ENCODE measurements at places on chromosomes 5 and 9. TPM values are rescaled to one million over a fixed set of nuclear protein-coding genes. Genes with fewer than 3 reads are reported as not detected.

DNA sequence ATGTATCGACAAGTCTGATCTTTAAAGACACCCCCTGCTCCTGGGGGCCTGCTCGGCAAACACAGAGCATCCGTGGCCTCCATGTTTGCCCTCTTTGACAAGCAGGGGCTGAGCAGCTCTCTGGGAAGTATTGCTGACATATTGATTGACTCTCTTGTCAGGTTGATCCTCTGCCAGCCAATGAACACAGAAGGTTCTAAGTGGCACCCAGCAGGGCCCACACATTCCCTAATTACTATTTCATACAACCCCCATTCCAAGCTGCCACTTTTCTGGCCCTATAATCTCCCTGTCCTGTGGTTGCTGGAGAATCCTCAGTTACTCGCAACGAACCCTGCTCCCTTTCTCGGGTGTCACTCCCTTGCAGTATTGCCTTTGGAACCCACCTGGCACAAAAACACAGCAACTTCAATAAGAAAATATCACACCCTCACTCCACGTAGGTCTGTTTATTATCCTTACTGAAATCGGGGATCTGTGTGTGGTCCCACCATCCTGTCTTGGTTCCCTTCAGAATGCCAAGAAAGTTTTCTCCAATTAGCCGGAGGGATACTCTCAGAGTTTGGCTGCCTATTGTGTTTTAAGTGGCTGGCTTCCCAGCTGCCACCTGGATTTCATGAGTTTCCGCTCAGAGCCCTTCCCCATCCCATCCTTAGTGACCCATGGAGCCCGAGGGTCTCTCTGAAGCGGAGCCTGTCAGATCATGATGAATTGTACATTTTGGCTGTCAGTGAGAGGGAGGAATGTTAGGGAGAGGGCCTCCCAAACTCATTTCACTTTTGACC, 249.0 kb upstream of the WWC1 start:
- DNase-seq = no peak

DNA sequence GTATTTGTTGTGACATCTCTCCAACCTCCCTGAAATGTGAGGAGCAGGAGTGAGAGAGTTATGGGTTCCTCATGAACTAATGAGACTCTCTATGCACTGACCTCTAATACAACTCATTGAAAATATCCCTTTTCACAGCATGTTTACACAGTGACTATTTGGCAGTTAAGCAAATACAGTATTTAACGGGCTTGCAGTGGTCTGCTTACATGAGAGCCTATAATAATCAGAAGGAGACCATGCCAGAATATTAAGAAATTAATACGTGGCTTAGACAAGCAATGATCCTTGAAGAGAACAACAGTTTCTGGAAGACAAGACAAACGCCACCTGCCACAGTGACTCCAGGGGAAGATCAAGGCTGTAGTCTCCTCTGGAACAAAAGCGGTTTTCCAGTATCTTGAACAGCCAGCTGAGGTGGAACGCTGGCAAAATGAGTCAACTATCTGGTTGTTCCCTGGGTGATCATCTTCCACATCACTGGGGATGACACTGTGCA, 424.5 kb downstream of the DMAC1 start:
- no peak for DNase-seq

- no peak for DNase-seq
Measured at GRCh38 chr9:17795744-17796143, 216.9 kb downstream of the SH3GL2 start.

- no peak for DNase-seq
Measured at GRCh38 chr5:137292461-137293027, 206.6 kb downstream of the SPOCK1 start.

GRCh38 chr5:68077349-68077894, 138.1 kb upstream of the PIK3R1 start:
- DNase-seq = no peak

DNA sequence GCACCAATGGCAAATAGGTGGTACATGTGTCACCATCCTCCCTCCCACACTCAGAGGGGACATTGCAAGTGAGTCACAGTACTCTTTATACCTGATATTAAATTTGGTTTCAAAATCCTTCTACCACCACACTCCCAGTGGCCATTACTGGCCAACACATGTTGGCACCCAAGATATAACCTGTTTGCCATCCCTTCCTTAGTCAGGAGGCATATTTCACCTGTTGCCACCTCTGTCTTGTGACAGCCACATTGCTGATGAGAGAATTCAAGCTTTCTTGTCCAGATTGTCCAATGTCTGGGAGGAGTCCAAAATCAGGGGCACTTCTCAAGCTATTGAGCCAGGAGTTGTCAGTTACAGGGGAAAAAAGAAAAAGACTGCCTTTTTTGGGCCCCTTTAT, 80.2 kb upstream of the WWC1 start:
- DNase-seq = no peak

- DNase-seq = no peak
Measured at GRCh38 chr5:142939884-142940283, 169.7 kb downstream of the ARHGAP26 start.

DNA sequence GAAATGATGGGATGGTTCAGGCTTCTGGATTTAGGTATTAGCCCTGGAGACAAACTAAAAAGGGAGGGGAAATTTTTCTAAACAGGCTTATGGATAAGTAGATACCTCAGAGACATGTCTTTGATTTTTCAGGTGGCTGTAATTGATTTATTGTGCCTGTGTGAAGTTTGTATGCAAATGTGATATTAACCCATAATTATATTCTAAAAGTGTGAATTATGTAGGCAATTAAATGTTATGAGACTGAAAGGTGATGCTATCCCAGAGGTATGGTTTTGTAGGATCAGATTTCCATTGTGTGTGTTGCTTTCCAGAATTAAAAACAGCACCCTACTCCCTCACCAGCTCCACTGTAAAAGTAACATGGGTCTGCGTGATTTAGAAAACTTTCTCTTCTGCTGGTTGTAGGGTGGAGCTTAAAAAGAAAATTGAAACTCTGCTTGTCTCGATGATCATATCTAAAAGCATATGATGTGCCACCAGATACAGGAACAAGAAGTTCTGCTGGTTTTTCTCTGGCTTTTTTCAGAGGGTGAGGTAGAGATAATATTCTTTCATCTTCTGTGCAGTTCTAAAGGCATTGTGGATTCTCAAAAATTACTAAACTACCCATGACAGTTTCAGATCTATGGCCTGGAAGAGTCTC, 71.8 kb upstream of the TAF11L2 start:
- DNase-seq = no peak

- DNase-seq = no peak
Measured at GRCh38 chr5:142576804-142577203, 109.1 kb downstream of the FGF1 start.

Gene MZB1
- total RNA-seq = 400 TPM

Gene SPATA9
- 0.19 TPM for total RNA-seq

Gene ZNF346
- 14.5 TPM for total RNA-seq

Gene CCDC127
- 3.9 TPM for total RNA-seq

All from thymus (tissue), 14 donors.